AG10803 (cell line): ENCODE measurements at places on chromosomes 1 and 21.

DNA sequence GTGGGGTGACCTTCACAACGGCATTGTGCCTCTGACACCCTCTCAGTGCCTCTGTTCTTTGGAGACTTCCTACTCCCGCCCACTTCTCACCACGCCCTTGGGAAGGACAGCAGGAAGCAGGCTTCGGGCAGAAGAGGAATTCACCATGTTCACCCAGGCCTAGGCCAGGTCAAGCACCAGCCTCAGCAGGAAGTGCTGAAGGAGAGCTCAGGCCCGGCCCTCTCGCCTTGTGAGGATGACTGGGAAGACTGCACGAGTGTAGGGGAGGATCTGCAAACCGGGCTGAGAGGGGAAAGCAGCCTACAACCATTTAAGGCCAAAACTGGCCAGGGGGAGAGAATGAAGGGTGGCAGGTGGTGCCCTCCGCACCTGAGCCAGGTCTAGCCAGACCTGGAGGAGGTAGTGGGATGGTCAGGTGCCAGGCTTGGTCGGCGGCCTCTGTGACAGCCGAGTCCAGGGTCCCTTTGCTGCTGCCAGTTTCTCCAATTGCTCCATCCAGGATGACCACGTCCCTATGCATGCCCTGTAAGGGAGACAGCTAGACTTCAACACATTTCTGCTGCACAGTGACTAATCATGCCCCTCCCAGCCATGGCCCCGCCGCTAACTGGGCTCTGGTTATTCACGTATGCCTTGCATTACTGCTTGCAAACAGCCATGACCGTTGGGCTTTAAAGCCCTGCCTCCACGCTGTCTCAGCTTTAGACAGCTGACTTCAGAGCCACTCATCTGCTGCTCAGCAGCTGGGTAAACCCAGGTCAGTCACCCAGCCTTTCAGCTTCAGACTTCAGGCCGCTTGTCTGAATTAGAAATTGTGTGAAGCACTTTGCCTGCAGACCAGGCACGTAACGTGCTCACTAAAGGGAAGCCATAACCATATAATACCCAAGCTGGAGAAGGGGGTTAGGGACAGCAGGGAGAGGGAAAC lies 8.9 kb downstream of the MRTO4 start:
- DNase-seq, result peak; percentile 92

- no peak for DNase-seq
These were observed 194.4 kb upstream of the KAZN start for GRCh38 chr1:14403961-14404645.

GRCh38 chr1:247551721-247552120 lies 2.8 kb downstream of the GCSAML start:
- peak; percentile 31 for DNase-seq

GRCh38 chr1:11822091-11822490 lies 16.1 kb downstream of the CLCN6 start:
- DNase-seq, result peak; percentile 56

DNA sequence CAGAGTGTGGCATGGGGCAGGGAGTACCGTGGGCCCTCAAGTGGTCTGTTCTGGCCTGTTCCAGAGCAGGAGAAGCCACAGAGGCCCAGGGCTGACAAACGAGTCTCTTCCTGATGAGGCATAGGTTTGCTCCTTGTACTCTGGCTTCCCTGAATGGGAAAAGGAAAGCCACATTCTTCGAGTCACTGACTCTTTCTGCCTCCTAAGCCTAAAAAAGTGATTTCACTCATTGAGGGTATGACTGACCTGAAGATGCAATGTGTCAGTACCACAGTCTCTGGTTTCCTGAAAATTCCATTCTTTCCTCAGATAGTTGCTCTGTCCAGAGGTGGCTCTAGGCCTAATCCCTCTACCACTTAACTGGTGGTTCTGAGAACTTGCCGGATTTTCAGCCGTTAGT lies 92.3 kb downstream of the KCNN3 start:
- DNase-seq, result no peak

DNA sequence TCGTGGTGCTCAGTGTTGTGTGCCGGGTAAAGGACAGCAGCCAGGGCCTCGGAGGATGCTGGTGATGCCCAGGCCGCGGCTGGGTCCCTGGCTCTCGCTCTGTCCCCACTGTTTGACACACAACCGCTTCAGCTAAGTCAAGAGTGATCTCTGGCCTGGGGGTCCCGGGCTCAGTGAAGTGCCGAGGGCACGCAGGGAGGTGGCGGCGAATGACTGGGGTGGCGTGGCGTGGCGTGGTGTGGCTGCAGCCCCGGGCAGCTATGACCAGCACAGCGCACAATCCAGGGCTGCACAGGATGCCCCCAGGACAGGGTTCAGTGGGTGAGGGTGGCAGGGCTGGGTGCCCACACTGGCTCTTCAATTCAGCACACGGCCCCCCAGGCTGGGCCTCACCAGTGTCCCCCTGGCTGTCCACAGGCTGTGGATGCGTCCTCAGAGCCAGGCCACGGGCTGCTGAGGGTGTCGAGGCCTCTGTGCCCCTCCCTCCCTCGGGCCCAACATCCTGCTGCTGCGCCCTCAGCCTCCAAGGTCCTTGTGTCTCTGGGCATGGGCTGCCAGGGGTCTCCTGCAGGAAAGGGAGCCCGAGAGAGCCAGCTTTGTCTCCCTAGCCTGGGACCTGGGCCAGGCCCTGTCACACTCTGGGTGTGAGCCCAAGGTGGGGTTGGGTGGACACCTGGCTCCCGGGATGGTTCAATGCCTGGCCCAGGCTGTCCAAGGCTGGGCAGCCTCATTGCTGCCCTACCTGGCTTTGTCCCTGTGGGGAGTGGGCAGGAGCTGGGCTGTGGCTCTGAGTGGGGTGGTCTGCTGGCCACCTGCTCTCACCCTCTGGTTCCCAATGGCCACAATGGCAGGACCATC lies 12.0 kb upstream of the SKI start:
- DNase-seq, result no peak

DNA sequence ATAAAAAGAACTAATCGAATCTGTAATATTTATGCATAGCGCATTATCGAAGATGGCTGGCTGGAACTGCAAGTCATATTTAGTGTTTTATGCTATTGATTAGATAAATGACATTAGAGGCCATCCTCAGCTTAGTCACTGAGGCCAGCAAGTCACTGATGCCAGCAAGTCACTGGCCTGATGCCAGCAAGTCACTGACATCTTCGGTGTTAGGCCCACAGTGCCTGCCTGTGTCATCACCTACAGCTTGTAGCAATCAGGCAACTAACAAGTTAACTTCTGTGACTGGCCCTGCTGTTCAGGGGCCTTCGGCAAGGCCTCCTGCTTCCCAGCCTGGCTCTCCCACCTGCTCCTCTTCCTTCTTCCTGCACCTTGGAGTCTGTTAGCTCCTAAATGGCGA lies 65.6 kb upstream of the SCCPDH start:
- no peak for DNase-seq

- no peak for DNase-seq
These were observed 213.0 kb downstream of the COL24A1 start for GRCh38 chr1:85943526-85943925.
